ENCODE measurements at places on chromosomes 13 and 19.

DNA sequence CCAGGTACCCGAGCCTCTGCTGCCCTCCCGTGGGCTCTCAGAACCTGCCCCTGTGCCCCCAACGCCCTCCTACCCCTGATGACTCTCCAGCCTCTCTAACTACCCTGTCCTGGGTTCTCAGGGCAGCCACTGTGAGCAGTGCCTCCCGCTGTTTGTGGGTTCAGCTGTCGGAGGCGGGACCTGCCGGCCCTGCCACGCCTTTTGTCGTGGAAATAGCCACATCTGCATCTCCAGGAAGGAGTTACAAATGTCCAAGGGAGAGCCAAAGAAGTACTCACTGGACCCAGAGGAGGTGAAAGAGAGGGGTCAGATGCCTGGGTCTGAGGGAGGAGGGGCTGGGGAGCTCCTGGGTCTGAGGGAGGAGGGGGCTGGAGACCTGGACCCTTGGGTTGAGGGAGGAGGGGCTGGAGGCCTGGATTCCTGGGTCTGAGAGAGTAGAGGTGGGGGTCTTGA lies 20.0 kb downstream of the CNFN start:
- DNase-seq, result no peak

DNA sequence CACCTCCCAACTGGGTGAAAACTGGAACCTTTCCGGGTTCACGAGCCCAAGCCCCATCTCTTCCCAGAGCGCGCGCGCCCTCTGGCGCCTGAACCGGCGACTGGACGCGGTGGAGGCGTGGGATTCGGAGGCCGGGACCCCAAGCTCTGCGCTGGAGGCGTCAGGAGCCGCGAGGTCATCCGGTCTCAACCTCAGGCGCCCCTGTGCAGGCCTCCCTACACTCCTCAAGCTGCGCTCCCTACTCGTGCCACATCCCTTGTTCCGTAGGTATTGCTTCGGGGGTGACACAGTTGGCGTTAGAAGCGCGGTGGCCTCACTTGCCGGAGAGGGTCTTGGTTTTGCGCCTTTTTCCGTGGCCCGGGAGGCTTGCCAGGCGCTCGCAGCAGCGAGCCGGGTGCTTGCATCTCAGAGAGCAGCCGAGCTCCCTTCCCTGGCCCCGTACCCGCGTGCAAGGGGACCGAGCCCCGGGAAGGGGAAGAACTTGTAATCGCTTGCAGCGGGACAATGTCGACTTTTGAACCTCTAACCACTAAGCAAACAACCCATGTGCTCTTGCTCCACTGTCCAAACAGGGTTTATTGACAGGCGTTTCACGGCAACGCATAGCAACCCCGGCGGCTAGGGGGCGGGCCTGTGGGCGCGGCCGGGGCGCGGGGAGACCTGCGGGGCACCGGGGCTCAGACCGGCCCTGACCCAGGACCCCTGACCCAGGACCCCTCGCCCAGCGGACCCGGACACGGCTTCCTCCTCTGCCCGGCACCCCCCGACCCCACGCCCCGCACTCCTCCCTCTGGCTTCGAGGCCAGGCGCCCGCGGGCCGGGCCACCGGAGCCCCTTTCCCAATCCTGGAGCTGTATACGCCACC lies 8.5 kb downstream of the CDX2 start:
- DNase-seq, result no peak

- DNase-seq, result no peak
Observed at GRCh38 chr13:56869671-56870070, 271.0 kb upstream of the PRR20A start.

GRCh38 chr19:3129112-3129511 lies 6.7 kb upstream of the GNA15 start:
- DNase-seq, result no peak

DNA sequence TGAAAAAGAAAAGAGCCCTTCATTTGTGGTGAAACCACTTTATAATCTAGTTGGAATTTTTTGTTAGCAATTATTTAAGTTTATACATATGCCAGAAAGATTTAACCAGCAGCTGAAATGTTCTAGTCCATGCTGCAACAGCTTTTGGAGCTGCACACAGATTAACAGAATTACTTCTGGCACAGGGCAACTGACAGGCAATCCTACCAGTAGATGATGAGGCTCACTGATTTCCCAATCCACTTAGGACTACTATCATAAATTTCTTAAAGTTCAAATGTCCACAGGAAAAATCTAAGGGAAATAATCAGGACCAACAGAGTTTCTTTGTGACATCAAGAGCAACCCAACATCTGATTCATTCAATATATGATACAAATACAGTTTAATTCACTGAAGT lies 78.8 kb downstream of the CRYL1 start:
- no peak for DNase-seq

DNA sequence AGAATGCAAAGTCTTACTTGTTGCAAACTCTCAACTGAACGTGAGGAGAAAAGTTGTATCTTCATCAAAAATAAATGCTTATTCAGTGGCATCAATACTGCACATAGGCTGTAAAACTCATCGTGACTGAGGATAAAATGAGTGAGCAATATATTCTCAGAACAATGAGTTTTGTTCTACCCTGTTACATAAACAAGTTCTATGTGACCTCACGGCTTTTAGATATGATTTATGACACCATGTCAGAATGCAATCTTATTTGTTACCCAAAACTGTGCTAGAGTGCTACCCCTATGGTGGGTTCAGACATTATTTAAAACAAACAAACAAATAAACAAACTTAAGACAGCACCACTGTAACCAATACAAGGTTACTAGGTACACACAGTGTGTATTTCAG lies 55.4 kb downstream of the FOXO1 start:
- DNase-seq, result no peak

DNA sequence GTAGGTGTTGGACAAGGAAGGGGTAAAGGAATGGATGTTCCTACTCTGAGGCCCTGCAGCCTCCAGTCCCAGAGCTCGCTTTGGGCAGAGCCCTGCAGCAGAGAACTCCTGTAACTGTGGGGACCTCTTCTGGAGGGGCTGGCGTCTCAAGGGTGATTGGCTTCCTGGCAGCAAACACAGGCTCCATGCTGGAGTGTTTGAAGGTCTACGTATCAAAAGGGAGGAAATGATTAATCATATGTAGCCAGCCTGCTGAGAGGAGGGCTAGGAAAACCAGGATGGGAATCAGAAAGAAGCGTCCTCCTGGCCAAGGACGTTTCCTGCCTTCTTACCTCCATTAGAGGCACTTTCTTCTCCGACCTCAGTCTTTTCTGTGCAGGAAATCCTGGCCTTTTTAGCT lies 208.5 kb downstream of the TSHZ3 start:
- no peak for DNase-seq

DNA sequence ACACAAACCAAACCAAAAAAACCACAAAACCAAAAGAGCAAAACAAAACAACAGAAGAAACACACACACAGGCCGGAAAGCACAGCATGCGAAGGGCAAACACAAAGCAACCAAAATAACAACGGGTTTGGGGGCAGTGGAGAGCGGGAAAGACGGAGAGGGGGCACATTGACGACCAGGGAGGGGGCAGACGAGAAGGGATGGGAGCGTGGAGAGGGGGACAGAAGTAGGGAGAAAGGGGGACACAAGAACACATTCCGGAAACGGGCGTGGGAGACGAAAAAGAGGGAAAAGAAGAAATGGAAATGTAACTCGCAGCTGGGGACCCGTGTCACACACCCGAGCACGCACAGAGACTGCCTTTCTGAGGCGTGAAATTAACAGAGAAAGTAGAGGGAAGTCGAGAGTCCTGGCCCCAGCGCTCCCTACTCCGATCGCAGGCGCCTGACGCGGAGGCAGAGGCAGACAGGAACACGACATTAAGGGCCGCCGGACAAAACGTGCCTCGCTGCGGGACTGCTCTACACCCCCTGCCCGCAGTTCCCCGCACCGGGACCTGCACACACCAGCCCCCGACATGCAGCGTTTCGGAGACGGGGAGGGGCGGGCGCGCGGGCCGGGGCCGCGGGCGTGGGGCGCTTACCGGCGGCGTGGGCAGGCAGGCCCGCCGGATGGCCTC lies 652 bp downstream of the POU4F1 start:
- DNase-seq, result no peak

GRCh38 chr13:30450066-30450465 lies 15.7 kb downstream of the HMGB1 start:
- no peak for DNase-seq

DNA sequence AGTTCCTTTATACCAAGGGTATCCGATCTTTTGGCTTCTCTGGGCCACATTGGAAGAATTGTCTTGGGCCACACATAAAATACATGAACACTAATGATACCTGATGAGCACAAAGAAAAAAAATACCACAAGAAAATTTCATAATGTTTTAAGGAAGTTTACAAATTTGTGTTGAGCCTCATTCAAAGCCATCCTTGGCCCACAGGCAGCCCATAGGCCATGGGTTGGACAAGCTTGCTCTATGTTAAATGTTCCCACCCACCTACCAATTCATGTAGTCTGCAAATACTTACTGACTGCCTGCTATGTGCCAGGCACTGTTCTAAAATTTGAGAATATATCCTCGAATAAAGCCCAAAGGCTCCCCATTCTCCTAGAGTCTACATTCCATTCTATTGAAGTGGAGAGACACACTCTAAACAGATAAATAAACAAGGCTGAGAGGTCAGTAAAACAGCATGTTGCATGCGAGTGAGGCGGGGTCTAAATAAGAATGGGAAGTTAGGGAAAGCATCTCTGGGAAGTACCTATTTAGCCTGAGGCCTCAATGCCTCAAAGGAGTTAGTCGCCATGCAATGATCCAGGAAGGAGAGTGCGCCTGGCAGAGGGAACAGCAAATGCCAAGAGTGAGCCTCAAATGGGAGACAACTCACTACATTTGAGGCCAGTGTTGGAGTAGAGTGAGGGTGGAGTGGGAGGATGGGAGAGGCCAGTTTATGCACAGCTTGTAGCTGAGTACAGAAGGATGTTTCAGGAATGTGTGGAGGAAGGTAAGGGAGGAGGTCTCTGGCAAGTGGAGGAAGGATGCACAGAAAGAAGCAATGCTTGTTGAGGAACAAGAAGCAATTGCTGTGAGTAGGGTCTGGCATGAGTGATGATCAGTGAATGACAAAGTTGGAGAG lies 52.5 kb upstream of the CLDN10 start:
- DNase-seq, result no peak

GRCh38 chr19:40425450-40426287 lies at the start of gene SERTAD1:
SERTAD1 (minus strand) TSS chr19:40425992; CDS start chr19:40423546, 2,446 bp downstream.
- peak; percentile 99 for DNase-seq

DNA sequence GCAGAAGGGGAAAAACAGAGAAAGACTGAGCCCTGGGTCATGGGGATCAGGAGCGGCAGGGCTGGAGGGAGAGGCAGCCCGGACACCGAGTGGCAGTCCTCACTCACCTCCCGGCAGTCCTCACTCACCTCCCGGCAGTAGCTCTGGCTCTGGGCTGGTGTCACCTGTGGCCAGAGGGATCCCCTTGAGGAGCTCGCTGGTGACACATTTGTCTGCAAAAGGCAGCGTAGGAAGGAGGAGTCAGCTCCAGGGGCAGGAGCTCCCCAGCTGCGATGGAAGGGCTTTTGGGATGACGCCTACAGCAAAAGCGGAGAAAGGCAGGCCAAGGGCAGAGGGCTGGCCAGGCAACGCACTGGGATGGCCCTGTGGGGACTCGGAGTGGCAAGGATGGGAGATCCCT lies 739 bp downstream of the EIF3G start:
- no peak for DNase-seq

- DNase-seq, result no peak
Observed at GRCh38 chr19:58516964-58517833, 2.4 kb downstream of the ZBTB45 start.

GRCh38 chr13:41837629-41838028 lies 123.3 kb downstream of the VWA8 start:
- no peak for DNase-seq

- DNase-seq, result no peak
Observed at GRCh38 chr19:30731591-30731990, 359.4 kb downstream of the ZNF536 start.

DNA sequence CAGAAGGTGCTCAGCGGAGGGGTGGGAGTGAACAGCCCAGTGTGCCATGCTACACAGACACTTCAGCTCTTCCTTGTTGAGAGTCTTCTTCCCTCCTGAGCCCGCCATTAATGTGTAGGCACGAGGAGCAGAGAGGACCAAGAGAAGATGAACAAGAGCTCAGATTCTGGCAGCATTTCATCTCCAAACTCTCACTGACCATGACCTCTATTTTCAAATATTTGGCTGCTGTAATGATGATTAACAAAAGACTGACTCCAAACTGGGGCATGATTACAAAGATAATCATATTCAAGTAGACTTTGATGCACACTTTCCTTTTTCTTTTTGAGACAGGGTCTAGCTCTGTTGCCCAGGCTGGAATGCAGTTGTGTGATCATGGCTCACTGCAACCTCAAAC lies 236.5 kb downstream of the DCLK1 start:
- no peak for DNase-seq

DNA sequence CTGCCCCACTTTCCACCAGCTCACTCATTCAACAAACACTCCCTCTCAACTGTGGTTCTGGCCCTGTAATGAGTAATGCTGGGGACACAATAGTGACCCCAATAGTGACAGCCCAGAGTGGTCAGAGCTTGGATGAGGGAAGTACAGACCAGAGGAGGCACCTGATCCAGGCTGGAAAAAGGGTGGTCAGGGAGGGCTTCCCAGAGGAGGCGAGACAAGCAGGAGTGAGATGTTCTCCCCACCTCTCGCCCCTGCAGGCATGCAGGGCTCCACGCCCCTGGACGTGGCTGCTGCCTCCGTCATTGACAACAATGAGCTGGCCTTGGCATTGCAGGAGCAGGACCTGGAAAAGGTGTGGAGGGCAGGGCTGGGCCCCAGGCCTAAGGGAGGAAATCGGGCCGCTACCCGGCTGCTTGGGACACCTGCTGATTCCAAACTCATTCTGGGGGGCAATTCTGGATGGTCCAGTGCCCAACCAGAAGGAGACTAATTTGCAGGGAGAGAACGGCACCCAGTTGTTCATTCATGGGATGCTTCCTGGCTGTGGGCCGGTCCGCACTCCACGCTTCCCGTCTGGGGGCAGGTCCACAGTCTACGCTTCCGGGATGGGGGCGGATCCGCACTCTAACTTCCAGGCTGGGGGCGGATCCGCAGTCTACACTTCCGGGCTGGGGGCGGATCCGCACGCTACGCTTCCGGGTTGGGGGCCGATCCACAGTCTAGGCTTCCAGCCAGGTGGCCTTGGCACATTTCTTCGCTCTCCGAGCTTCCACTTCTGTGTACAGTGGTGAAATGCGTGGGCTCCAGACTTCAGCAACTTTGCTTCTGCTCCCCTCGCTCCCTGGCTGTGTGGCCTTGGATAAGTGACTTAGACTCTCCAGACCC lies 63.4 kb downstream of the RYR1 start:
- no peak for DNase-seq

GRCh38 chr19:55451163-55451964 lies 8.3 kb upstream of the SHISA7 start:
- no peak for DNase-seq

DNA sequence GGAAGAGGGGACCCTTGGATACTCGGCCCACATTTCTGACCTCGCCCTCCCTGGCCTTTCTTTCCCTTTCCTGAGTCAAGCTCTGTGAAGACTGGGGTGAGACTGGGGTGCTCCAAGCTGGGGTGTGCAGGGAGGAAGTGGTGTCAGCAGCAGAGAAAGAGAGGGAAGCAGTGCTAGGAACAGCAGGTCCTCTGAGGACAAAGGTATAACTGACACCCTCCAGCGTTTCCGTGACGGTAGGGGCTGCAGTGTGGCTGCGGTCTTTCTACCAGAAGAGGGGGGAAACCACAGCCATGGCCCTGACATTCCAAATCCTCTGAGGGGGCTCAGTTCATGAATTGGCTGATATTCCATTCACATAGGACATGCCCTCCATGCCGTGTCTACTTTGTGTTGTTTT lies 1.1 kb downstream of the KIR3DL2 start:
- no peak for DNase-seq

All from hippocampal formation (tissue), 2 donors.